ENCODE measurements at places on chromosomes 4 and X.

DNA sequence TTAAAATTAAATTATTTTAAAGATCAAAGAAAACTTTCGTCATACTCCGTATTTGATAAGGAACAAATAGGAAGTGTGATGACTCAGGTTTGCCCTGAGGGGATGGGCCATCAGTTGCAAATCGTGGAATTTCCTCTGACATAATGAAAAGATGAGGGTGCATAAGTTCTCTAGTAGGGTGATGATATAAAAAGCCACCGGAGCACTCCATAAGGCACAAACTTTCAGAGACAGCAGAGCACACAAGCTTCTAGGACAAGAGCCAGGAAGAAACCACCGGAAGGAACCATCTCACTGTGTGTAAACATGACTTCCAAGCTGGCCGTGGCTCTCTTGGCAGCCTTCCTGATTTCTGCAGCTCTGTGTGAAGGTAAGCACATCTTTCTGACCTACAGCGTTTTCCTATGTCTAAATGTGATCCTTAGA, at the start of gene CXCL8:
CXCL8 (plus strand) TSS at position 217 of the 426 bp plus-strand sequence; CDS start at position 307, 90 bp downstream.
- DNase-seq, result no peak

- DNase-seq, result no peak
These were observed 347.4 kb upstream of the FGF13 start for GRCh38 chrX:139058831-139059495.

DNA sequence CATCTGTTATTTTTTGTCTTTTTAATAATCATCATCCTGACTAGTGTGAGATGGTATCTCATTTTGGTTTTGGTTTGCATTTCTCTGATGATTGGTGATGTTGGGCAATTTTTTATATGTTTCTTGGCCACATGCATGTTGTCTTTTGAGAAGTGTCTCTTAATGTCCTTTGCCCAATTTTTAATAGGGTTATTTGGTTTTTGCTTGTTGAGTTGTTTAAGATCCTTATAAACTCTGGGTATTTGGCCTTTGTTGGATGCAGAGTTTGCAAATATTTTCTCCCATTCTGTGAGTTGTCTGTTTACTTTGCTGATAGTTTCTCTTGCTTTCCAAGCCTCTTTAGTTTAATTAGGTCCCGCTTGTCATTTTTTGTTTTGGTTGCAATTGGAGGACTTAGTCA, 152.1 kb upstream of the MED14 start:
- no peak for DNase-seq

DNA sequence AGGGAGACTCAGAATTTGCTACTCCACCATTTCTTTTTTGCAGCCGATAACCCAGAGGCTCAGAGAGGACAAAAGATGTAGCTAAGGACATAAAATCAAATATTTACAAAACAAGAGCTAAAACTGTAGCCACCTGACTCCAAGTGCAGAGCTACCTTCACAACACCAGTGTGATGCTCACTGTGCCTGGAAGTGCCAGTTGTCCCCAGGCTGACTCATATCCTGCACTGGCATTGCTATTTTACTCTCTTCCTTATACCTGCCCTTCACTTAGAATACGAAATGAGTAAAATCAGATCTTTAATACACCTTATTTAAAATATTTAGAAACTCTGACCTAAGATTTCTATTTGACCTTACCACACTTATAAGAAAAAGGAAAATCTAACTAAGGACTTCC, 39.5 kb downstream of the SLC7A11 start:
- DNase-seq, result no peak

- no peak for DNase-seq
These were observed 5.5 kb downstream of the ARL9 start for GRCh38 chr4:56511098-56511497.

DNA sequence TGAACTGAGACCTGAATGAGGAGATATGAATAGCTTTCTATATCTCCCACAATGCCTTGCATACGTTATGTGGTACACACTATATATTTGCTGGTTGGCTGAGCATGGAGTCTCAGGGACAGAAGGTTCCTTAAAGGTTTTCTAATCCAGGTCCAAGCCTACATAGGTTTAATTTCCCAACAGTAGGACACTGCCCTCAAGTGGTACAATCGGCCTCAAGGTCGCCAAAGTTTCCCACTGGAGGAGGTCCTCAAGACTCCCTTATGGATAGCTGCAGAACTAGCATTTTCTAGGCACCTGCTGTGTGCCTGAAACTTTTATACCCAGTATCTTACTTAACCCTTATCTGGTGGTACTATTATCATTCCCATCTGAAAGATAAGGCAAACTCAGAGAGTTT, 21.0 kb upstream of the EFNB1 start:
- DNase-seq, result no peak

DNA sequence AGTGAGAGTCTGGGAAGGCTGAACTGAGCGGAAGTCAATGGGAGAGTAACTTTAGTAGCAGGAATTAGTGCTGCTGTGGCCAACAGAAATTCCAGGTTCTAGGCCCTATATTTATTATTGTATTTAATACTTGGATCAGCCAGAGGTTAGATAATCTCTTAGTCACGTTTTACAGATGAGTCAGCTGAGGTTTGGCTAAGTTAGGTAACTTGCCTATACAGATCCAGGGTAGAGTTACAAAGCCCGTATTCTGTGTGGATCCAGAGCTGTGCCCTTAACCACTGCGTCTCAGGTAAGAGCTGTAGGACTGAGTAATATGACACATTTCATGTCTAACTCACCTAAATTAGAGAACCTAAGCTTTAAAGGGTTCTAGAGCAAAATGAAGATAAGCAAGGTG, 20.5 kb downstream of the PSMD10 start:
- no peak for DNase-seq

DNA sequence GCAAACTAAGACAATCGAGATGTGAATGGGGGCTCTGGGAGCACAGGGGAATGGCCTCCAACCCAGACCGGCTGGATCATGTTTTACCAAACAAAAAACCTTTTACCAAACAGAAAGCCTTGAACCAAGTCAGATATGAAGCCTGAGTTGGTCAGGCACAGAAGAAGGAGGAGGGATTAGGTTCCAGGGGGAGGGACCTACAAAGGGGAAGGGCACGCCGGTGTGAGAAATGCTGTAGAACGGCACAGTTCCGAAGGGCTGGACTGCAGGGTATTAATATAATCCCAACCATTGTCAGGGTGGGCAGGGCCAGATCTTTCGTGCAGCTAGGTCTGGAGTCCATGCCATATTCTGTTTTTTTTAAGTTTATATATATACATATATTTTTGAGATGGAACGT, 52.9 kb upstream of the NYX start:
- DNase-seq, result no peak

- no peak for DNase-seq
These were observed 47.6 kb upstream of the ADAD1 start for GRCh38 chr4:122331195-122331594.

DNA sequence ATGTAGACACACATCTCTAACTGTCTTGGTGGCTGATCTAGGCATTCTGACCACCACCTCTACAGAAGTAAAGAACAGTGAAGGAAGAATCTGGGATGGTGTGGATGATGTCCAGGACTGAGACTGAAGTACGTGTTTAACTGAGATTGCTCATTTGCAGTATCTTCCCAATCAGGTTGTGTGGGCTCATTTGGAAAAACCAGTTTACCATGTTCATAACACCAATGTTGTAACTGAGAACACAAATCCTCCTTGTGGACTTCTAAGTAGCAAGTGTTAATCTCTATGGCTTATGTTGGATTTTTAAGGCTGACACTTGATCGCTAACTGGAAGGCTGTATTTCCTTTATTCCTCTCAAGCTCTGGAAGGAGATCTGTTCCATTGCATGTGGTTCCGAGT, 144.7 kb downstream of the ZNF518B start:
- DNase-seq, result no peak

- no peak for DNase-seq
These were observed 1130.9 kb upstream of the PRKX start for GRCh38 chrX:4844376-4844775.

- no peak for DNase-seq
These were observed 19.8 kb downstream of the GBA3 start for GRCh38 chr4:22712529-22712928.

GRCh38 chrX:40755291-40756249, 20.2 kb upstream of the MED14 start:
- no peak for DNase-seq

DNA sequence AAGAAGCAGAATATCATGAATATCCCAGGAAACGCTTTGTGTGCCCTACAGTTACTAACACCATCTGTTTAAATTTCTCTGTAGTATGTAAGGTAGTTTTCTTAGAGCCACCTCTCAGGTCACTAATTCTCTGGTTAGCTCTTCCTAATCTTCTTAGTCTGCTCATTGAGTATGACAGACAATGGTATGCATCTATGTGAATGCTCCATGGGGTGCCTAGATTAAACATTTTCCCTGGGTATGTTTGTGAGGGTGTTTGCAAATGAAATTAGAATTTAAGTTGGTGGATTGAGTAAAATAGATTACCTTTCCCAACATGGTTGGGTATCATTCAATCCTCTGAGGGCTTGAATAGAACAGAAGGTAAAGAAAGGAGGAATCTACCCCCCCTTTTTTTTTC, 233.0 kb downstream of the PCDH18 start:
- no peak for DNase-seq

GRCh38 chrX:81286075-81286474, 84.2 kb downstream of the SH3BGRL start:
- DNase-seq, result no peak

- no peak for DNase-seq
These were observed 369.2 kb downstream of the MID1IP1 start for GRCh38 chrX:39170464-39170863.

- DNase-seq, result no peak
These were observed 49.5 kb downstream of the DCLK2 start for GRCh38 chr4:150127757-150128156.

DNA sequence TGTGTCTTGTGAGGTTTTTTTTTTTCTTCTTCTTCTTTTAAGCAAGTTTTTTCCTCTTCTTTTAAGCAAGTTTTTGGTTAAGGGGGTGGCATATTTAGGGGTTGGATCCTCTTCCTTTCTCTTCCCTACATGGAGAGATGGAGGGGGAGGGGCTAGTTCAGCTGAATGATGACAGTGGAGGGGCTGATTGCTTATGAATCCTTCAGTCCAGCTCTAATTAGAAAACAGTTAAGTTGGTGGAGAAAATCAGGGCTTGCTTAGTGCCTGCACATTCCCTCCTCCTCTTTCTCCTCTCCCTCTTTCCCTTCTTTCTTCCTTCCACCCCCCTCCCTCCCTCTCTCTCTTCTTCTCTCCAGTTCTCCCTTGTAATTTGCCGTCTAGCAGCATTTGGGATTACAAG, 4.4 kb upstream of the HAND2 start:
- no peak for DNase-seq

DNA sequence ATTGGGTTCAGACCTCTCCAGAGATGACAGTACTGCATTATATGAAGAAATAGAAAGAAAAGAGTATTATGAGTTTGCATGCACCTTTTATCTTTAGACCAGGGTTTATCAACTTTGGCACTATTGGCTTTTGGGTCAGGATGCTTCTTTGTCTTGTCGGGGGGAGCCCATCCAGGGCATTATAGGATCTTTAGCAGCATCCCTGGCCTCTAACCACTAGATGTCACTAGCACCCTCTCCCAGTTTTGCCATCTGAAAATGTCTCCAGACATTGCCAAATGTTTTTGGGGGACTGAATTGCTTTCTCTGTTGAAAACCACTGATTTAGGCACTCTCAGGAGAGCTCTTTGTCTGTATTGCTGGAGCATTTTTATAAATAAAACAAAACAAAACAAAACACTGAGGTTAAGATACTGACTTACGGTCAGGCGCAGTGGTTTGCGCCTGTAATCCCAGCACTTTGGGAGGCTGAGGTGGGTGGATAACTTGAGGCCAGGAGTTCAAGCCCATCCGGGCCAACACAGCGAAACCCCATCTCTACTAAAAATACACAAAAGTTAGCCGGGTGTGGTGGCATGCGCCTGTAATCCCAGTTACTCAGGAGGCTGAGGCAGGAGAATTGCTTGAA, 23.6 kb downstream of the CA5B start:
- no peak for DNase-seq

GRCh38 chr4:11813951-11814446, 385.3 kb upstream of the HS3ST1 start:
- DNase-seq, result no peak

- DNase-seq, result no peak
These were observed at the start of gene PDCL2 for GRCh38 chr4:55592014-55592413. TSS of gene PDCL2 (minus strand) at chr4:55592245. CDS start at chr4:55592109, 136 bp downstream.

DNA sequence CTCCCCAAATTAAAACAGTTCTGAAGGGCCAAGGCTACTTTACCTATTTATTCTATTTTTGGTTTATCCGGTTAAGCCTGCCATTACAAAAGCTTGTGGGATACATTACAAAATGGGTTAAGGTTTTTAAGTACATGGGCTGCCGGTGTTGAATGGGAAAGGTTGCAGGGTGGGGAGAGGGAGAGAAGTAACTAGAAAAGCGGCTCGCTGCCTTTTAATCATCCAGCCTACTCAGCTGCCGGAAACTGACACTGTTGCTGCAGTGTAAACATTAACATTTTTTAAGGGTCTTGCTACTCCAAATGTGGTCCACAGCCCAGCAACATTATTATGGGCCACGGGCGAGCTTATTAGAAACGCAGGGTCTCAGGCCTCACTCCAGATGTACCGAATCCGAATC, 1.5 kb upstream of the IL1RAPL1 start:
- DNase-seq, result no peak

- DNase-seq, result no peak
These were observed 18.5 kb downstream of the EGFL6 start for GRCh38 chrX:13587786-13588477.

GRCh38 chr4:8776366-8776765, 95.3 kb downstream of the HMX1 start:
- DNase-seq, result no peak

DNA sequence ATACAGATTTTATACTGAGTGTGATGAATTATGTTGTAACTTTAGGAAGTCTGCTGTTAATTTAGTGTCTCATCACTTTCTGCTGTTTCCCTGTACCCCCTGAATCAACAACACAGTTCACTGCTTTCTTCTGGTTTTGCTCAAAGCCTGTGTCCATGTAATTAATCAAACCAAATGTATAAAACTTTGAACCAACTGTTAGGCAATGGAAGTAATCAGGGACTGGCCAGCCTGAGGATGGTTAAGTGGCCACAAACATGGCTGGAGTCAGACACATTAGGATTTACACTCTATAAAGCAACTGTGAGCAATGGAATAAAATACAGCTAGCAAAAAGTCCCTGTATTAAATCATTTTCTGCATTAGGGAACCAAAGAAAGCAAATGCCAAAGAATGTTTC, 42.6 kb downstream of the CXCL1 start:
- DNase-seq, result no peak

- no peak for DNase-seq
These were observed 502.3 kb upstream of the DIAPH2 start for GRCh38 chrX:96182366-96182765.

GRCh38 chr4:896216-896615, 35.9 kb downstream of the GAK start:
- no peak for DNase-seq

DNA sequence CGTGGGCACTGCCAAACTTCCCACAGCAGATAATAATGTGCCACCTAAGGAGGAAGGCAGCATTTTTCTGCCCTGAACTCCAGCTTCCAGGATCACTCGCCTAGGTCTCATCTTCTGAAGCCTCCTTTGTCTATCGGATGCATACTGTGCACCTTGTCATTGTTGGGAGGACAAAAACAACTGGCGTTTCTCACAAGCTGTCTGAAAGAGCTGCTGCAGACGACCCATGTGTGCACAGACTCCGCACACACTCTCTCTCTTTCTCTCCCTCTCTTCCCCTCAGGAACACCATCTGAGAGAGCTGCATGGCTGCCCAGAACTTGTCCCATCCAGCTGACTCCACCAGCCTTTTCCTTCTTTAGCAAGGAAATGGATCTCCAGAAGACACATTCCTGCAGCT, 83.0 kb downstream of the MAML3 start:
- no peak for DNase-seq

All from D721Med (cell line).